ENCODE measurements at places on chromosomes 11 and 22.
A peak's percentile ranks its signal among the peaks of the same experiment; 100 is the strongest.

GRCh38 chr22:48980409-48980808 lies 847.3 kb downstream of the BRD1 start:
- DNase-seq, result no peak

GRCh38 chr11:114511079-114511478 lies 48.6 kb downstream of the NXPE1 start:
- no peak for DNase-seq

DNA sequence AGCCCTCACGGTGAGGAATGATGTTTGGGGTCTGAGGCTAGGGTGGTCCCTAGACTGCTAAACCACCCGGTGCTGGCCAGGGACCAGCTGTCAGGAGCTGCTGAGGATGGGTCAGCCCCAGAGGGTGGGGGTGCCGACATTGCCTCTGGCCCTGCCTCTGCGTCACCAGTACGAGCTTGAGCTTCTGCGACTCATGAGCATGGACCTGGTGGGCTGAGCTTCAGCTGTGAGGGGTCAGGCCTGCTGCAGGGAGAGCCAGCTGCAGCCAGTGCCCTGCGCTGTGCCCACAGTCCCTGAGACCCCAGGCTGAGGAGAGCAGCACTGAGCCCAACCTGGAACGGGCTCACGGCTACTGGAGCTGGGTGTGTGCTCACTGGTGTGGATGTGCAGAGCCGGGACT lies 7.0 kb downstream of the DERL3 start:
- DNase-seq, result no peak

DNA sequence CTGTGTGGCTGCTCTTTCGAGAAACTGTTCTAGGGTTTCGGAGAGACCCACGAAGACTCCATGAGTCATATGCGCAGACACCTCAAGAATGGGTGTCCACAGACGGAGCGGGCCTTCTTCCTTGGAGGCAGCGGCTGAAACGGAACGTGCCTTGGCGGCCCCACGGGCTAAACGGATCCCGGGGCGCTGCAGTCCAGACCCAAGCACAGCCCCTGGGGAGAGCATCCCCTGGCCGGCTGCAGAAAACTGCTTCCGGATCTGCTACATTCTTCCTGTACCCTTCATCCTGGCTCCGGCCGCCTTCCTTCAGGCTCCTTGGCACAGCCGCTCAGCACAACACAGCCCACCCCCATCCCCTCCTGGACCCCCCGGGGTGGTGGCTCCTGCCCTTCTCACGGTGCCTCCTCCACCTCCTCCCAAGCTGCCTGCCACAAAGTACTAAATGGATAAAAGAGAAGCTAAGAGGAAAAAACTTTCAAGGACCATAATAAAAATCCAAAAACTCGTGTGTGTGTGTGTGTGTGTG lies 25.4 kb downstream of the CPT1A start:
- DNase-seq, result no peak

GRCh38 chr22:28980326-28980725 lies 81.3 kb downstream of the C22orf31 start:
- DNase-seq, result no peak

DNA sequence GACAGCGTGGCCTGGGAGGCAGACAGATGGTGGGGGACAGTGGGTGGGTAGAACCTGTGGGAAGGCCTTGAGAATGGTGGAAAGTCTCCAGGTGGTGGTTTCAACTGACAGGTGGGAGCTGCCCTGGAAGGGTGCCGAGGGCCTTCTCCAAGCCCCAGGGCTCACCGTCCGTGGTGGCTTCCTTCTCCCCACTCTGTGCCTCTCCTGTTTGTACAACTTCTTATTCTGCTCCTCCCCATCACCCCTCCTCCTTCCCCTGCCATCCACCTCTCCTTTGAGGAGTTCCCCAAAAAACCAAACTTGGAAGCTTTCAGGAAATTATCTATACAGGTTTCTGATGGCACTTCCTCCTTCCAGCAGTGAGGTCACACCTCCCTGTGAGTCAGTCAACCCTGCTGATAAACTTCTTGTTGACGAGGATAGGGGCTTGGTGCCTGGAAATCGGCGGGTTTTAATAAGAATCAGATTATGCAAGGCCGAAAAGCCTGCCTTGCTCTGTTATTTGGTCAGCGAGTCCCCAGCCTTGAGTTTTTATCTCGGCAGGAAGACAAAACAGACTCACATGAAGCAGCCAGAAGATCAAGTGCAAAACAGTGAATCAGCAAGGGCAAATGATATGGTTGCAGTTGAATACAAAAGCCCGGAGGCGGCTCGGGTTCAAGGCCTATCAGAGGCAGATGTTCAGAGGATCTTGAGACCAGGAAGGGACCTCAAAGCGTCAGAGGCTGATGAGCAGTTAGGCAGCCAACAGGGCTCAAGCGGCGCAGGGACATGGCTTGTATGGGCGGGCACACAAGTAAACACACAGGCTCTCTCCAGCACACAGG lies 9.5 kb upstream of the ST3GAL4 start:
- no peak for DNase-seq

DNA sequence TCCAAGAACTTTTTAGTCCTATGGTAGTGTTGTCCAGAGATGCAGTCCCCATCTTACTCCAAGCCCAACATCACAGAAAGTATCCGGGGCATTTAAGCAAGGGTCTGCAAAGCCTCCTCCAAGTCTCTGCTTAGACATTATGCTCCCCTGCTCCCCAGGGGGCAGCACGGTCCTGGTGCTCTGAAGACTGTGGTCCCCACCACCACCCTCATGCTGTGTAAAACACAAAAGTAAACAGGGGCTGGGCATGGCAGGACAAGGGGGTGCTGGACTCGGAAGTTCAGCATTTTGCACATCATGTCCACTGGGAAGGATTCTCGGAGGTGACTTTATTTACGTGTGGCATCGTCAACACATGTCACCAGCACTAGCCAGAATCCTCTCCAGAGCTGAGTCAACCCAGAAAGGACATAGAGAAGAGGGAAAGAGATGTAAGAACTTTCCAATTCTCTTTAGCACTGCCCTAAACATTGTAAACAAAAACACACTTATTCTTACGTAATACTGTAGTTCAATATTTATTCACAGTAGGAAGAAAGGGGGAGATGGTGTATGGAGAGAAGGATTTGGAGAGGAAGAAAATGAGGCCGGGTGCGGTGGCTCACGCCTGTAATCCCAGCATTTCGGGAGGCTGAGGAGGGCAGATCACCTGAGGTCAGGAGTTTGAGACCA lies 37.7 kb downstream of the TCIRG1 start:
- DNase-seq, result no peak

- DNase-seq, result no peak
These were observed 258.3 kb downstream of the ETS1 start for GRCh38 chr11:128328955-128329551.

GRCh38 chr11:65456418-65456817 lies 33.8 kb downstream of the NEAT1 start:
- no peak for DNase-seq

DNA sequence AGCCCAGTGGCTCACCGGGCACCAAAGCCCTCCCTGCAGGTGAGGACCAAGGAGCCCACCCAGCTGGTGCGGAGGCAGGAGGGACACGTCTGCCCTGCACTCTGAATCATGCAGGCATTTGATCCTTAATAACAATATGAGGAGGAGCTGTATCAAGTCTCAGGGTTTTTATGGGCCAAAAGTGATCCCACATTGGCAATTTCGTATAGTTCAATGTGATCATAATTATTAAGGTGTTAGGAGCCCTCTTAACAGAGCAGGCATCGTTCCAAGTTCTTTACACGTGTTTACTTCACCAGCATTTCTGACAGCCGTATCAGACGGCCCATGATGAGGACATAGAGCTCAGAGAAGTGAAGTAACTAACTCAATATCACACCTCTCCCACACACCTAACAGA lies 91.9 kb upstream of the PRR5 start:
- DNase-seq, result no peak

DNA sequence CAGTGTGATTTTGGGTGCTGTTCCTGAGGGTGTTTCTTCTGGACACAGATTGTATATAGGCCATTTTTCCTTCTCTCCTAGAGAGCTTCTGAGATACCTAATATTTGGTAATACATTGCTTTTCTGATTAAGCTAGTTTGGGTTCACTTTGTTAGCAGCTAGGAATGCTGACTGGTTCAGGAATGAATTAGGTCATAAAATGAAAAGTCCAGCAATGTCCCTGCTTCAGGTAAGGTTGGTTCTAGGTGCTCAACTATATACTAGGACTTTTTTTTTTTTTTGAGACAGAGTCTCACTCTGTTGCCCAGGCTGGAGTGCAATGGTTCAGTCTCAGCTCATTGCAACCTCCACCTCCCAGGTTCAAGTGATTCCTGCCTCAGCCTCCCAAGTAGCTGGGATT lies 32.9 kb upstream of the APOL5 start:
- DNase-seq, result no peak

DNA sequence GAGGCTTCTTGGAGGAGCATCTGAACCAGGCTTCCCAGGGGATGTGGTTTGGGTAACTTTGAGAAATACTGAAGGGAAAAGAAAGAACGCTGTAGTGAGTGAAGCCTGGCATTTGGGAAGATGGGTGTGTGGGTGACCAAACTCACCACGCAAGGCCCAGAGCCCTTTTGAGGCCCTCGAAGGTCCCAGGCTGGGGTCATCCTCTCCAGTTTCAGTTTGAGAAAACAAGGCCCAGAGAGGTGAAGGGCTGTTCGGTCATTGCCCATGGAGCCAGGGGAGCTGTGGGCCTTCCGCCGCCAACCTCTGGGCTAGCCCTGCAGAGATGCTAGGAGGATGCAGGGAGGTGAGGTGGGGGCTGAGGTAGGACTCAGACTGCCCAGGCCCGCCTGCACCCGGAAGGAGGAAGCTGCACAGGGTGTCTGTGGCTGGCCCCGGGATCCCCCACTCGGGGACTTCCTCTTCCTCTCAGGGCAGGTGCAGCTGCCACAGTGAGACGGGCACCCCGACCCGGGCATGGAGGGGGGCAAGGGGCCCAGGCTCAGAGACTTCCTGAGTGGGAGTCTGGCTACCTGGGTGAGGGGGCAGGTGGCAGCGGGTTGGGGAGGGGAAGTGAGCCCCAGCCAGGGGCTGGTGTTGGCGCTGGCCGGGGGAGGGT lies at the start of gene CCDC88B:
CCDC88B (plus strand) TSS at position 451 of the 655 bp plus-strand sequence; CDS start at position 514, 63 bp downstream.
- no peak for DNase-seq

GRCh38 chr11:118002541-118003423 lies 16.6 kb downstream of the IL10RA start:
- DNase-seq, result no peak

DNA sequence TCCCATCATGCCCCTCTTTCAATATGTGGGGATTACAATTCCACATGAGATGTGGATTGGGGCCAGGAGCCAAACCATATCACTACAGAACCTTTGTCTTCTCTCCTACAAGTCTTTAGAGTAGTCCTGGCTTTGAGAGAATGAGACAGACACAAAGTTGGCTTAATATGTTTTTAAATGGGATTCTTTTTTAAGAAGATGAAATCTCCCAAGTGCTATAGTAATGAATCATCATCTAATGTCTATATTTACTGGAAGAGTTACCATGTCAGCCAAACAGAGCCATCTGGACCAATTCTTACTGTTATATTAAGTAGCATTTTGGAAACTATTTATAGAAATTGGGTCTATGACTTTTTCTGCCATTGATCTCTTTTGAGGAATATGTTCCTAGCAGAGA lies 38.1 kb upstream of the CARD18 start:
- peak; percentile 79 for DNase-seq

DNA sequence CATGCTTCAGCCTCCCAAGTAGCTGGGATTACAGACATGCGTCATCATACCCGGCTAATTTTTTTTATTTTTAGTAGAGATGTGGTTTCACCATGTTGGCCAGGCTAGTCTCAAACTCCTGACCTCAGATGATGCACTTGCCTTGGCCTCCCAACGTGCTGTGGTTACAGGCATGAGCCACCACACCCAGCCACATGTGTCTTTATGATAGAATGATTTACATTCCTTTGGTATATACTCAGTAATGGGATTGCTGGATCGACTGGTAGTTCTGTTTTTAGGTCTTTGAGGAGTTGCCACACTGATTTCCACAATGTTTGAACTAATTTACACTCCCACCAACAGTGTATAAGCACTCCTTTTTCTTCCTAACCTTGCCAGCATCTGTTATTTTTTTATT lies 276.2 kb downstream of the METTL15 start:
- peak; percentile 70 for DNase-seq

DNA sequence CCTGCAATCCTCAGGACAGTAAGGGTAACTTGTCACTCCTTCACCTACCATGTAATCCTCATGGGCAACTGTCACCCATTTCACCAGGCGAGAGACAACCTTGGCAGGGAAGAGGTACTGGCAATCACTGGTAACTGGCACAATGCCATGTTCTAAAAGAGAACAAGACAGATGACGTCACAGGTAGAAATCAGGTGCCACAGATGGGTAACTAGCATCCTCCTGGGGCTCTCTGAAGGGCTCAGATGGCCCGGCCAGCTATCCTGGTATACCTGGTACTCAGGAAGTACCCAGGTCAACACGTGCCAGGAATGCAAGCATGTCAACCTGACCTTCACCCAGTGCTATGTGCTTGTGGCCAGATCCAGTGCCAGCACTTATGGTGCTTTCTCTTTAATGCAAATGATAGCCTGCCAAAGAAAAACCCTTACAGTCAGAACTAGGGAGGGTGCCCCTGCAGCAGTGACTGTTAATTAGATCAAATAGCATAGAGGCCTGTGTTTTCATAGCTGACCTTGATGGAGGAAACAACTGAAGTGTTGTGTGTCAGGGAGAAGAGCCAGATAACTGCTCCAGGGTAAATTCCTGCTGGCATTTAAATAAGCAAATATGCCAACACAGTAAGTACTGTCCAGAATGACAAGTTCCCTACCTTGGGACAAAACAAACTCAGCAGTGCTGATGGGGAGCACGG lies 36.2 kb downstream of the THOC5 start:
- no peak for DNase-seq

GRCh38 chr11:48108231-48109045 lies 108.2 kb upstream of the OR4B1 start:
- no peak for DNase-seq

- no peak for DNase-seq
These were observed 1.2 kb downstream of the DRAP1 start for GRCh38 chr11:65920372-65920802.

- no peak for DNase-seq
These were observed 3.2 kb downstream of the GPR152 start for GRCh38 chr11:67449116-67449844.

DNA sequence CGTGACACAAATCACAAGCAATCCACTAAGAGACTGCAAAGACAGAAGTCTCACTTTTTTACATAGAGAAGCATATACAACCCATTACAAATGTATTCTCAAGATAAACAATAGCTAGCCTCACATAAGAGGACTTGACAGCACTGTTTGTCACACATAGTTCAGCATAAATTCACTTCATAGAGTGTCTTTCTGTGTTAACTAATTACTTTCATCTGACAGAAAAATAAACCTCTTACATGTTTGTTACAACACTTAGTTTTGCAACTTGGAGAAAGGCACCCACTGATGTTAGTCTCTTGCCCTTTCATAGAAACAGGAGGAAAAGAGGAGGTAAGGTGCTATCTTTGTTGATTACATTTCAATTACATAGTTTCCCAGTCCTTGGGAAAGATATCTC lies 2221.9 kb upstream of the RAG2 start:
- no peak for DNase-seq
